ENCODE measurements at places on chromosomes 11 and 22.

DNA sequence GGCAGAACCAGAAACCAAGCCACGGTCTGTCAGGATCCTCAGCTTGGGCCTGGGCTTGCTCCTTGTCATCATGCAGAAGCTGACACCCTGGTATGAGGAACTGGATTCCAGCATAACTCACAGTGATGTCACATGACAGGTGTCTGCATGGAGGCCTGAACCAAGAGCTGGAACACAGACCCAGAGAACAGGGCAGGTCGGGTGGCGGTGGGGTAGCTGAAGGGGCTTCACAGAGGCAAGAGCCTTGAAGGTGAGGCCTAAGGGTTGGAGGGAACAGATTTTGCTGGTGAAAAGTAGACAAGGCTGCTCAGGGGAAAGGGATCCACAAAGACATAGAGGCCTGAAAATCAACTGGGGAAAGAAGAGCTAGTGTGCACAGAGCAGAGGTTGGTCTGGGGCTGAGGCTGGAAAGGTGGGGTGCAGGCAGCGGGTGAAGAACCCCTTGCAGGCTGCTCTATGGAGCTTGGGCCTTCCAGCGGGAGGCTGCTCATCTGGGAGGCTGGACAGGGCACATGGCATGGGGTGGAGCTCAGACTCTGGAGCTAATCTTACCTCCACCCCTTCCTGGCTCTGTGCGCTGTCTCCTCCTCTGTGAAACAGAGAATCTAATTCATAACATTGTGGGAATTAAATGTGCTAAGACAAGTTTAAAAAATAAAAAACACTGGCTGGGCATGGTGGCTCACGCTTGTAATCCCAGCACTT, 18.4 kb upstream of the RPS3 start:
- no peak for DNase-seq

GRCh38 chr11:17635551-17635938, 83.8 kb upstream of the MYOD1 start:
- DNase-seq: no peak

GRCh38 chr11:60130496-60130895, 42.0 kb downstream of the MS4A2 start:
- DNase-seq: no peak

DNA sequence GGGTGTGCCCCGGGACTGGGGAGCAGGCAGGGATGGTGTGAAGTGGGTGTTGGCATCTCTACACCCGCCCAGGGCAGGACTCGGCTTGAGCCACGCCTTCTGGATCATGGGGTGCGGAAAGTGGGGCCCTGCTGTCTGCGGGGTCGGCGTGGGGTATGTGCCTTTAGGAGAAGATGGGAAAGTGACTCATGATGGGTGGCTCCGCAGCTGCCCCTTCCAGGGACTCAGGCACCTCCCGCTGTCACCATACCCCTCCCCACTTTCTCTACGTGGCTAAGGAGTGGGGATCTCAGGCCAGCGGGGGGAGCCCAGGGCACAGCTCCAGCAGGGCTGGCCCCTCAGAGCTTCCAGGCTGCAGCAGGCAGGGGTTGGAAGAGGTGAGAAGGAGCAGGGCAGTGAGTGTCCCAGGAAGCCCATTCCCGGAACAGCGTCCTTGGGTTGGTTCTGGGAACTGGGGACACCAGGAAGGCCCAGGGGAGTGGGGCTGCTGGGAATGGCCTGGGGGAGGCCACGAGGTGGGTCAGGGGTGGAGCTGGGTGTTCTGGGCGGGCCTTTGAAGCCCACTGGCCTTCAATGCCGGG, 102.9 kb upstream of the FGF3 start:
- no peak for DNase-seq

GRCh38 chr11:2259897-2260451, 10.4 kb downstream of the ASCL2 start:
- DNase-seq: no peak

GRCh38 chr22:26722159-26722558, 64.8 kb downstream of the MIAT start:
- DNase-seq: no peak

DNA sequence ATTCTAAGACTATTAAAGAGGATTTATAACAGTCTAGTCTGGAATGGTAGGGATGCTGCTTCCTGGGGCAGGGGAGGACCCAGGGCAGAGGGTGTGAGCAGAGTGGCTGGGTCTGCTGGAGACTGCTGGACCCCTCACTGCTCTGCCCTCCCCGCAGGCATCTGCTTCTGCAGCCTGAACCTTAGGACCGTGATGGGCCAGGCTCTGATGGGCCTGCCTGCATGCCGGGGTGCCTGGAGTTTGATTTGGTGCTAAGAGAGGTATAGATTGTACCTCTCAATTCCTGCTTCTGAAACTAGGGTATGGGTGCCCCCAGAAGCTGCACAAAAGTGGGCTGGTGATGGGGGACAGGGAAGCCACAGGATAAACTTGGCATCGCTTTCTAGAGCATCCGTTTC, 54.9 kb downstream of the CD82 start:
- DNase-seq: no peak

DNA sequence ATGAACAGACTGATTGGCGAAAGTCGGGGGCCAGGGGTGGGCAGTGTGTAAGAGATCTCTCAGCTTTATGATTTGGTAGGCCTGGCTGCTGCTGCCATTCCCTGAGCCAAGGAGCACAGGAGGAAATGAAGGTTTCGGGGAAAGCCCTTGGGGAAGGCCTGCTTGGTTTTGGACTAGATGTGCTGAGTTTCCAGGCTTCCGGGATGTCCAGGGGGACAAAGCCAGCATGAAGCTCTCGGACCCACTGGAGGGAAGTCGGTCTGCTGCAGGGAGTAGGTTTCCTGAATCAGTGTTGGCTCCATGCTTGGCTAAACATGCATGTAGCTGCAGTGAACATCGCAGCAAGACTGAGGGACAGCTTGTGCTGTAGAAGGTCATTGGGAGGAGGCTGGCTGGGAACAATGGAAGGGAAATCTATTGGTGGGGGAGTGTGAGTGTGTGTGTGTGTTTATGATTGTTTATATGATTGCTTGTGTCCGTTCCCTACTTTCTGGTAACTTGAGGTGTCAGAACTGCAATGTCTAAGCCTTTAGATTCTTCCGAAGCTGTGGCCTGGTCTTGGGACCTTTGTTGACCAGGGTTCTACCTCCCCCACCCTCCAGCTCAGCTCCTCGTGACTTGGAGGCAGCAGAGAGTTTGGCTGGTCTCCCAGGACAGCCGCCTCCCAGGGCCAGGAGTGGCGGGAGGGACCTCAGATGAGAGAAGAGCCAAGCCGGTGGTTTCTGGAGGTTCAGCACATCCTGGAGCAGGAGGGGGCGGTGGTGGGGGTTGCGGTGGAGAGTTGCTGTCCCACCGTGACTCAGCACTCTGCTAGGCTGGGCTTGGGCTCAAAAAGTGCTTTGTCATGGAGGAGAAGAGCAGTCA, 4.0 kb upstream of the FTH1 start:
- DNase-seq: no peak

DNA sequence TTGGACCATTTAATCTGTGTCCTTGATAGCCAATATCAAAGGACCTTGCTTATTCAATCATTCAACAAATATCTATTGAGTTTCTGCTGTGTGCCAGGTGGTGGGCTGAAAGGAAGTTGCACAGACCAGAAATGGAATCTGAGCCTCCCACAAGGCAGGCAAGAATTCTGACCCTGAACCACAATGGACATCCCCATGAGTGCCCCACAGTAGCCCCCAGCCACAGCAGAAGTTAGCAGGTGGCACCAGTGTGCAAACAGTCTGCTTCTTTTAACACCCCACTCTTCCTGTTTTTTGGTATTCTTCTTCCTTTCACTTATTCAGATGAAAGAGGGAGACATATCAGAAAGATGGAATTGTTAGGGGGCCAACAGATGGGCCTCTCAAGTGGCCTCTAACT, 12.2 kb upstream of the SERPING1 start:
- DNase-seq: no peak
